ENCODE measurements at places on chromosomes 2 and 18. TPM values are rescaled to one million over a fixed set of nuclear protein-coding genes. Genes with fewer than 3 reads are reported as not detected.

The ZNF521 gene
- not detected for total RNA-seq

The CXCR1 gene
- not detected for total RNA-seq

The PLEK gene
- total RNA-seq, result 0.06 TPM

The CPS1 gene
- 10.4 TPM for total RNA-seq

The ESPNL gene
- total RNA-seq, result 0.16 TPM

The CYTIP gene
- total RNA-seq, result not detected
